ENCODE measurements at places on chromosomes 3 and 15. TPM values are rescaled to one million over a fixed set of nuclear protein-coding genes. Genes with fewer than 3 reads are reported as not detected.

Gene BSN
- polyA plus RNA-seq, result 1.7 TPM

GRCh38 chr3:71512000-71512399 is 71.5 kb downstream of the FOXP1 start:
- DNase-seq, result no peak

- no peak for DNase-seq
Measured at GRCh38 chr3:43093006-43093405, 12.9 kb downstream of the POMGNT2 start.

- no peak for DNase-seq
Measured at GRCh38 chr15:101559952-101560351, 70.4 kb upstream of the PCSK6 start.

DNA sequence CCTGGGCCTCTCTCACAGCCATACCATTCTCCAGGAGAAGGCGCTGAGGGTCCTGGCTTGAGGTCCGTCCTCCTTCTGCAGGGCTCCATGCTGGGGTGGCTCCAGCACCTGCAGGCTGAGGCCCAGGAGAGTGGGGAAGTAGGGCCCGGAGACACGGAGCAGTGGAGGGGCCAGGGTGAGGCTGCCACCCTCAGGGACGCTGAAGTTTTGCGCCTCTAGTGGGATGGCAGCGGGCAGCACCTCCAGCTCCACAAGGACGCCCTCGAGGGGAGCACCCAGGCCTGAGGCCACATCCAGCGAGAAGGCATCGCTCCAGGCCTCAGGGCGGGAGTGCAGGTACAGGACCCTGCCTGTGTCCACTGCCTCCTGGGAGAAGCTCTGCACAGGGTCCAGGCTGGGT is 27.5 kb downstream of the CSPG4 start:
- DNase-seq, result no peak

GRCh38 chr3:170713653-170714052 is 127.8 kb upstream of the SLC7A14 start:
- no peak for DNase-seq

- DNase-seq, result peak; percentile 90
Measured at GRCh38 chr15:81000624-81001151, at the start of gene TLNRD1. Gene TLNRD1, plus strand, starts transcription at chr15:81000923. Its CDS starts 1,349 bp downstream, at chr15:81002272.

GRCh38 chr3:185900228-185900627 is 37.6 kb downstream of the TRA2B start:
- no peak for DNase-seq
